ENCODE measurements at places on chromosomes 3 and 15. TPM values are rescaled to one million over a fixed set of nuclear protein-coding genes. Genes with fewer than 3 reads are reported as not detected.

Gene GUCA1C
- not detected for polyA plus RNA-seq

Gene CPLX3
- polyA plus RNA-seq: 0.27 TPM

Gene SI
- not detected for polyA plus RNA-seq

Gene AHSG
- 1.1 TPM for polyA plus RNA-seq

Gene SLC9C1
- polyA plus RNA-seq: not detected

Gene HERC2
- polyA plus RNA-seq: 70.2 TPM

Gene ZNF35
- polyA plus RNA-seq: 14.9 TPM
